ENCODE measurements at places on chromosomes 11 and 22.

DNA sequence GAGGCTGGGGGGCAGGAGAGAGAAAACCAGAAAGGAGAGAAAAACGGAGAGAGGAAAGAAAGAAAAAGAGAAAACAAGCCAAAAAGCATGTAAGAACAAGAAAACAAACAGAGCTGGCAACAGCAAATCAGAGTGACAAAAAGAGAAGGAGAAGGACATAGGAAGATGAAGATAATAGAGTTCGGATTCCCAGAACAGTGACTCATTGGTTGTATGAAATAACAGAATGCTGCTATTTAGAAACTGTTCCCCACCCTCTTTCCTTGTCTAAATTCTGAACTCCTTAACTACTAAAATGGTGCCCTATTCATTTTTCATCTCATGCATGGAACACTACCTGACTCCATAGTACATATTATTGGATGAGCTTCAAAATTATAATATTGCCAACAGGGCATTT lies 317.4 kb downstream of the C11orf87 start:
- no peak for DNase-seq

DNA sequence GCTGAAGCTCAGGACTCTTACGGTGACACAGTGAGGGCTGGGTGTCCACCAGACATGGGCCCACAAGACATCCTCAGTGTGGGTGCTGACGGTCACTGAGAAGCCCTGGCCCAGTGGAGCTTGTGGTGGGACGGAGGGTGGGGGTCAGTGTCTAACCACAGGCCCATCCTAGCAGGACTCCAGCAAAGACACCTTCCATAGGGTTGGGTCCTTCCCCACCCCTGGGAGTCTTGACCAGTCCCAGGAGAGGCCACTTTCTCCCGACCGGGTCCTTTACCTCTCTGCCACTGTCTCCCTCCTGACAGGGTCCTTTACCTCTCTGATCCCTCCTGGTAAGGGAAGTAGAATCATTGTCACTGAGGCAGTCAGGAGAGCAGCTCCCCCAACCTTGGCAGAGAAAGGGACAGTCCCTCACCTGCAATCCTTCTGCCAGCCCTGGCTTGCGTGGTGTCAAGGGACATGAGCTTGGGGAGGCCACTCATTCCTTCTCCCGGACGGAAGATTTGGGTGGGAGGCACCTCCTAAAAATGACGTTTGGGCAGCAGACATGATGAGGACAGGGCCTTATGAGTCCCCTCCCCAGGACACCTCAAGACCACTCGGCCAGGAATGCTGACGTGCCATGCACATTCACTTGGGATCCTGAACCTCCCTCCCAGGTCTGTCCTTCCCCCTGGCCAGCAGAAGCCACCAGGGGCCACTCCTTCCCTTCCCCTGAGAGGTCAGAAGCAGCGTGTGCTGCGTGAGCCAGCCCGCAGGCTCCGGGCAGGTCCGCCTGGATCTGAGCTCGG lies 91.5 kb upstream of the FGF3 start:
- DNase-seq, result no peak

DNA sequence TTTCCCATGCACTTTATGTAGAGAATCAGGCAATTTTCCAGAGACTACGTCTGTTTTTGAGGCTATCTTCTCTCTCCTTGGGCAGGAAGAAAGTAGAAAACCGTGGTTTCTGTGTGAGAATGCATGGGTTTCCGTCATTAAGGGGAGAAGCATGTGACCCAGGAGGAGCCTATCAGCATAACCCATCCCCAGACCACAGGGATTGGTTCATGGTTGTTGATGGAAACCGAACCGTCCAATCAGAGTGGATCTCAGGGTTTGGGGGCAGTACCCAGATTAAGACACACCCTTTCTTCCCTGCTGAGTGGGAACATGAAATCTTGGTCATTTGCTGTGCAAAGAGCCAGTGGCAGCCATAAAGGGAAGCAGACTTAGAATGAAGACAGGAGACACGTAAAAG lies 517.8 kb downstream of the MN1 start:
- DNase-seq, result no peak

GRCh38 chr11:62544581-62545436 lies 1.8 kb downstream of the AHNAK start:
- DNase-seq, result no peak

DNA sequence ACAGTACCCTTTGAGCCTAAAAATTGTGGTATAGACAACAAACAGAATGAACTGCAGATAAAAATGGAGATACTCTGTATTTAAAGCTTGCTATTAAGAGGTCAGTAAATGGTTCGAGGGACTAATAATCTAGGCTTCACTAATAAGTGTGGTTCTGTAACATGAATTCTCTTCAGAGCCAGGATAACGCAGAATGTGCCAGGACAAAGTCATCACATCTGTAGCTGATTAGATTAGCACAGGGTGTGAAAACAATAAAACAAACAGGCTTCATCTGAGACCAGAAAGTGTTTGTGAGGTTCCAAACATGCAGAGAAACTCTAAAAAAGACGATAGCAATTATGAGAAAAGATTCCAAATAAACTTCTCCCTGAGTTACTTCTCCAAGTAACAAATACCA lies 89.1 kb upstream of the LUZP2 start:
- DNase-seq, result no peak

DNA sequence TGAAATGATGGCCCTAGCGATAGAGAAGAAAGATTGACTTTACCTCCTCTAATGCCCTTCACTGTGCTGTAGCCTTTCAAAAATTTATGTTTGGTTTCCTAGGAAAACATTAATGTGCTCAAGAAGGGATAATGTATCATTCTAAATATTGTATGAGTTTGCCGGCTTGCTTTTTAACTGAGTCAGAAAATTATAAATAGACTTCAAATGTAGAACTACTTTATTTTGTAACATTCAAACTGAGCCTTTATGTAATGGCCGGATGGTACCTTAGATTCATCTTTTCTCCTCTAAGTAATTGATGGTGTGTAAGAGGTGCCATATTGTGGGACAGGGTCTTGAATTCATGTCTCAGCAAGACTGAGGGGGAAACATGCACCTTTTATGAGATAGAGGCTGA lies 57.7 kb downstream of the BID start:
- no peak for DNase-seq

GRCh38 chr11:9203691-9204311 lies 61.3 kb downstream of the DENND5A start:
- DNase-seq, result no peak

GRCh38 chr11:15837901-15838489 lies 518.4 kb downstream of the SOX6 start:
- no peak for DNase-seq

DNA sequence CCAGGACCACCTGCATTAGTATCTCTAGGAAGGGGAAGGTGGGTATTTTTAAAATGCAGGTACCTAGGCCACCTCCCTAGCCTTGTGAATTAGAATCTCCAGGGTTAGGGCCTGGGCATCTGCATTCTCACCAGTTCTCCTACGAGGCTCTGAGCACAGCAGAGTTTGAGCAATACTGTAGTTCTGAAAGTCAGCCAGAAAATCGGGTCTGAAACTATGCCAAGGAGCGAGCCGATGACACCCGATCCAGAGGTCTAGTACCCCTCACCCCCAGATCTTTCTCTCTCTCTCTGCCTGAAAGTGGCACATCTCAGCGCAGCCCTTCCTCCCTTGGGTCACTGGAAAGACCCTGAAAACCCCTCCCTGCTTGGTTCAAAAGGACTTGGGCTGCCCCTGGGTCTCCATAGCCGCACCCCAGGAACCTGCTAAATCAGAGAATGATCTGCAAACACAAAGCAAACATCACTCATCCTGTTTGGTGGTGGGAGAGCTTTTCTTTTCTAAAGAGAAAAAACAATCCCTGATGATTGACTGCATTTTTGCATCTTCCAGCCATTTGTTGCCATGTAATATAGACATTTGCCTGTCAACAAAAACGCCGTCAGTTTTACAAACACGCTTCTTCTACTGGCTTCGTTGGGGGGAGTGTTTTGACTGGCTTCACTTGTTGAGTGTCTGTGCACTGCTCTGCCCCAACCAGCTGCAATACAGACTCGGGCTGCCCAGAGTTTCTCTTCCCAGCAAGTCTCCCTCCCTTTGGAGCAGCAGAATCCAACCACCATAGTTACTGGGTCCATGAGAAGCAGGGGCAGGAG lies 229.9 kb downstream of the MN1 start:
- DNase-seq, result no peak

- DNase-seq, result no peak
Observed at GRCh38 chr11:19646308-19646707, 66.3 kb upstream of the NAV2 start.

- no peak for DNase-seq
Observed at GRCh38 chr11:118148856-118149255, 3.8 kb downstream of the SCN4B start.

DNA sequence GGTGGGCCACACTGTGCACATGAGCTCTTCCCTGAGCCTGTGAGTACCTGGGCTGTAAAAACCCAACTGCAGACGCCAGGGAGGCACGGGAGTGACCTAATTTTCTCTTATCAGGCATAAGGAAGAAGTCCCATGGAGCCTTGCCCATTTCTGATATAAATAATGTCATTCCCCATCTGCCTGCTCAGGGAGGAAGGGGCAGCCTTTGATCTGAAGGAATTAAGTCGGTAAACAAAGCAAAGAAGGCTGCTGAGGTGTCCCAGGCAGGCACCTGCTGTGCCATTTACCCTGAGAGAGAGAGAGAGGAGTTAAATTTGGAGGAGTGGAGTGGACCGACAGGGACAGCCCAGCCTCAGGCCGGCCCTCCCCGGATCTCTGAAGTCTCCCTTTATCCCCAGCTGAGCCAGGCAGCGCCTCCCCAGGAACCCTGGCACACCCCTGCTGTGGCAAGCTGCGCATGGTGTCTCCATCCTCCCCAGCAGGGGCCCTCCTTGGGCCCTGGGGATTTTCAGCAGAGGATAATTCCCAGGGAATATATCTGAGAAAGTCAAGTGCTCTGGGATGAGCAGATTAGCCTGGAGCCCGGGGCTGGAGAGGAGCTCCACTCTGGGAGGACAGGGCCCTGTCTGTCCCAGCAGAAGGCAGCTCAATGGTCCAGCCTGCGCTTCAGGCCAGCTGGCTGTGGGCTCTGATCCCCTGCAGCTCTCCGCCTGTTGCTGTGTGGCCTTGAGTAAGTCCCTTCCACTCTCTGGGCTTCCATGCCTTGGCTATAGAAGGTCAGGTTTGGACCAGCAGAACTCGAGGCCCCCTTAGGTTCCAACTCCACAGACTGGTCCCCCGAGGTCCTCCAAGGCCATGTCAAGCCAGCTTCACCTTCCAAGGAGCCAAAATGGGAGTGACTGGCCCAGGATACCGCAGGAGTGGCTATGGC lies 17.5 kb upstream of the CABP7 start:
- DNase-seq, result no peak

Data from stimulated activated CD4-positive, alpha-beta T cell treated with anti-CD3 and anti-CD28 coated beads, Interleukin-1b, Interleukin-23, amount 100 ng/mL, for 48 hours (primary cell).